ENCODE measurements at places on chromosomes 7 and 10.
A peak's percentile ranks its signal among the peaks of the same experiment; 100 is the strongest.

DNA sequence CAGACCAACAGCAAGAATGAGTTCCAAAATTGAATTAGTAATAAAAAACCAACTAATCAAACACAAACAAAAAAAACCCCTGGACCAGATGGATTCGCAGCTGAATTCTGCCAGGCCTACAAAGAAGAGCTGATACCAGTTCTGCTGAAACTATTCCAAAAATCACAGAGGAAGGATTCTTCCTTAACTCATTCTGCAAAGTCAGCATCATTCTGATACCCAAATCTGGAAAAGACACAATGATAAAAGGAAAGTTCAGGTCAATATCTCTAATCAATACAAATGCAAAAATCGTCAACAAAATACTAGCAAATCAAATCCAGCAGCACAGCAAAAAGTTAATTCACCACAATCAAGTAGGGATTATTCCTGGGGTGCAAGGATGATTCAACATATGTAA is 6.1 kb upstream of the ABCA13 start:
- DNase-seq = no peak

- no peak for DNase-seq
Measured at GRCh38 chr7:104946338-104946737, 67.7 kb upstream of the KMT2E start.

DNA sequence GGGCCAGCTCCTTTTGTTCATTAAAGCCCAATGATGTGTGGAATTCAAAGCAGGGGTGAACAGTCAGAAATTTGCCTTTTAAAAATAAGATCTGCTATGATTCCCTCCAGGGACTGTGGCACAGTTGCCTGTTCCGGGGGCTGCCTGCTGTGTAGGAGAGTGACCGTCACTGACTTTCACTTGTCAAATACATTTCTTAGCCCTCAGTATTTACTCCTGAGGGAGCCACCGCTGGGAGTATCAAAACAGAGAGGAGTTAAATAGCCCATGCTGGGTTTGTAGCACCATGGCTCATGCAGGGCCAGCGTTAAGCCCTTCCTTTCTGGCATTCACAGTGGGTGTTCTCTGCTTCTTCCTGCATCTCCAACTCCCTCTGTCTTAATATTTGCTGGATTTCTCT is 897.8 kb downstream of the SORCS3 start:
- DNase-seq = no peak

DNA sequence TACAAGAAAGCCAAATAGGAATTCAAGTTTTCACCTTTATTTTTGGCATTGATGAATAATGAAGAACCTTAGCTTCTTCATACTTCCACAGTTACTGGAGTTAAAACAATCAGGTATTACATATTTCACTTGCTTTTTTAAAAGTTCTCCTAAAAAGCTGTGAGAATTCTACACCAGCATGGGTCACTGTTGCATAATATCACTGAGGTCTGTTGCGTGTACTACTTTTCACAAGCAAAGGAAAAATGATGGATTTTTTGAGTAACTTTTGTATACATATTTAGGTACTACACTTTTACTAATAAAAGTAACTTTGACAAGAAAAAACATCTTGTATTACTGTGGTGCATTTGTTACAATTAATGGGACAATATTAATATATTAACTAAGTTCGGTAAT is 15.2 kb downstream of the FAM24B start:
- DNase-seq = no peak

DNA sequence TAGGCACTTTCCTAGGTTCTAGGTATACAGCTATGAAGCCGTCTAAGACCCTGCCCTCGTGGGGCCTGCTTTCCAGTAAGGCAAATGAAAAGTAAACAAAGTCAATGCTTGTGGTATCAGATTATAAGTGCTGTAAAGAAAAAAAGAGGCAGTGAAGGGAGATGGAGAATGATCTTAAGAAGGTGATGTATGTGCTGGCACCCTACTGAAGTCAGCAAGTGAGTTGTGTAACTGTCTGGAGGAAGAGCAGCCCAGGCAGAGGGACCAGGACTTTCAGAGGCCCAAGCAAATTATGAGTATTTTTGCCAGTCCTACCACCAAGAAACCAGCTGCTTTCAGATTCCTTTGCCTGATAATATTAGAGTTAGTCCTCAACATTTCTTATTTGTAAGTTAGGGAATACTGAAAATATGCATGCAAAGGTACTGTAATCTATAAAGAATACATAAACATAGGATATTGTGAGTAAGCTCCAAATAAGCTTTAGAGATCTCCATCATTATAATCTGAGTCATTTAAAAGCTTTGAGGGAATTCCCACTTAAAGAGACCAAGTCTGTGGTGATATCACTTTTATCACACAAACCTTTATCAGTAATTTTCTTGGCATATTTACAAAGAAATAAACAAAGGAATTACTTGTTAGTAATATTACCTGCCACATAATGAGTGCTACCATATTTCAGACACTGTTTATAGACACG is 329.2 kb upstream of the LRGUK start:
- no peak for DNase-seq

- DNase-seq = no peak
Measured at GRCh38 chr10:34753014-34753757, 61.9 kb downstream of the PARD3 start.

GRCh38 chr10:24814568-24815313 is 91.1 kb upstream of the ARHGAP21 start:
- no peak for DNase-seq

DNA sequence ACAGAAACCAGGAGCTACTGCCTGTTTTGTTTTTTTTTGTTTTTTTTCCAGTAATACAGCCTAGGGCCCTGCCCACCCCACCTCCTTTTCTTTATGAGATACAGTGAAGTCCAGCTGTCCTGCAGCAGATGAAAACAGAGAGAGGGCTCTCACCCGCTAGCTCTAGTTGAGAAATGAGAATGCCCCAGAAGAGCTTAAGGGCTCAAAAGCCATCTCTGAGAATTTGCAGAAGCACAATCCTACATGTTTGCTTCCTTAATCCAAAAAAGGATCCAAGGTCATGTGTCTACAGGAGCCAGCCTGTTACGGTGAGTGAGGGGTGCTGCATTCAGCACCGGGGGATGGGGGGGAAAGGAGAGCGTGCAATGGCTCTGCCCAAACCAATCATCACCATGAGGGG is 122.7 kb downstream of the KCNMA1 start:
- no peak for DNase-seq

GRCh38 chr7:141042222-141043193 is 27.8 kb upstream of the MRPS33 start:
- DNase-seq = no peak

GRCh38 chr7:120760050-120760449 is 97.9 kb downstream of the TSPAN12 start:
- DNase-seq = no peak

GRCh38 chr7:52249741-52250140 is 785.7 kb upstream of the POM121L12 start:
- DNase-seq = no peak

DNA sequence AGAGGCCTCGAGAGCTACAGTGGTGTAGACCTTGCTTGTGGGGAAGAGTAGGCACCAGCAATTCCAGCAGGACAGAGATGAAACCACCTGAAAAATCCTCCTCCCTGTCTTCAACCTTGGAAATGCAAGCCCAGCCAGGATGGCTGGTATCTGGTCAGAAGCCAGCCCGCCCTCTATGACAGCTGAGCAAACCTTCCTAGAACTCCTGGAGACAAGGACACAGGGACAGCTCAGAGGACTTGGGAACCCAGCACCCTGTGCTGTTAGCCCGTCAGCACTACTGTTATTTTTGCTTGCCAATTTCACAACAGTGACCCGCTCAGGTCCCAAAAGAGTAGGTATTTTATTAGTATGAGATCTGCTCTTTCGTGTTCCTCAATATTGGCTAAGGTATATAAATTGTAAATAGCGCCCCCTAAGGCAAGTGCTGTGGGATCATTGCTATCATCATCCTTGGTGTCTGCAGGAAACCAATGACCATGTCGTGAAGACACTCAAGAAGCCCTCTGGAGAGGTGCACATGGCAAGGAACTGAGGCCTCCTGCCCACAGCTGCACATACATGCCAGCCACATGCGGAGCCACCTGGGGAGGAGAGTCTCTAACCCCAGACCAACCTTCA is 156.5 kb upstream of the CHST15 start:
- DNase-seq = no peak

- DNase-seq = no peak
Measured at GRCh38 chr10:76202777-76203176, 771.4 kb downstream of the LRMDA start.

DNA sequence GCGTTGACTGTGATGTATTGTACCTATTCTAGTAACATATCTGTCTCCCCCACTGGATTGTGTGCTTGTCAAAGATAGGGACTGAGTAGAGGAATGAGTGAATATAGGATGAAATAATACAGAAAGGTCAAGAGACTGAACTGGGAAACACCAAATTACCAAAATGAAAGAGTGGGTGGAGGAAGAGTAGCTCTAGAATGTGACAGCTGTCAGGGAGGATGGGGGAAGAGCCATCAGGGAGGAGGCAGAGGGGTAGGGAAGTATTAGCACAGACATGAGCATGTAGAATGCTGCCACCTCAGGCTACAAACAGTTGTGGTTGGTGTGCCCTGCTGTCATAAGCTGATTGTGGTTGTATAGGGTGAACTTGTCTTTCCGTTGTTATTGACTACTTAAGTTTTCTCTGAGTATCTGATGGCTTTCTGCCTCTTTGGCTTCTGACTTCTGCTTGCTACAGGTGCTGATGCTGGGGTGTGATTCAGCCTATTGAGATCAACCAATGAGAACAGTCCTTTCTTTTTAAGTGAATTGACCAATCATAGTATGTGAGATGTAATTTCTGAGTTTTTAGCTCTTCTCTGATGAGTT is 5.6 kb downstream of the CCSER2 start:
- DNase-seq = peak; percentile 31

GRCh38 chr10:28744069-28744768 is 66.9 kb downstream of the BAMBI start:
- no peak for DNase-seq

- no peak for DNase-seq
Measured at GRCh38 chr10:122990278-122990677, 10.1 kb downstream of the PSTK start.

DNA sequence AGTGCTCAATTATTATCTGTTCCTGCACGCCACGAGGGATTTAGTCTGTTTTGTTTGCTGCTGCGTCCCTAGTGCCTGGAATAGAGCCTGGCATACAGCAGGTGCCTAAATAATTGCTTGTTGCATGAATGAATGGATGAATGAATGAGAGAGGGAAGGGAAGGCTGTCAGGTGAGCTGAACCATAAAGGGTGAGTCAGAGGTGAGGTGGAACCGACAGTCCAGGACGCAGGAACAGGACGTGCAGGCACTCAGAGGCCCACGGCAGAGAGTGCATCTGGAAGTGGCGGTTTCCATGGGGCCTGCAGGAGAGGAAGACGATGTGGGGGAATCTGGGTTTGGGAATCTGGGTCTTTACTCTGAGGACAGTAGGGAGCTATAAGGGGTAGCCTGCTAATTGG is 17.7 kb upstream of the PPIF start:
- no peak for DNase-seq

DNA sequence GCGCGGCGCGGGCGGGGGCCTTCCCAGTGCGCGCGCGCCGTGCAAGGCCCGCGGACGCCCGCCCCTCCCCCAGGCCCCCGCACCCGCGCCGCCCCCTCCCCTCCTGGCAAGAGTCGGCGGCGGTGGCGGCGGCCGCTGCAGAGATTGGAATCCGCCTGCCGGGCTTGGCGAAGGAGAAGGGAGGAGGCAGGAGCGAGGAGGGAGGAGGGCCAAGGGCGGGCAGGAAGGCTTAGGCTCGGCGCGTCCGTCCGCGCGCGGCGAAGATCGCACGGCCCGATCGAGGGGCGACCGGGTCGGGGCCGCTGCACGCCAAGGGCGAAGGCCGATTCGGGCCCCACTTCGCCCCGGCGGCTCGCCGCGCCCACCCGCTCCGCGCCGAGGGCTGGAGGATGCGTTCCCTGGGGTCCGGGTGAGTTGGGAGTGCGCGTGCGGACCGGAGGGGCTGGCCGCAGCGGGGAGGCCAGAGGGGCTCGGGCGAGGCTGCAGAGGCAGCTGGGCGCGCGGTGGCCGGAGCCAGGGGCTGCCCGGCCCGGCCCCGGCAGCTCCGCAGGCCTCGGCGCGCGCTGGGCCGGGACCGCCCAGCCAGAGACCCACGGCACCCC is at the start of gene BMPR1A:
Gene BMPR1A, plus strand, starts transcription at position 109 of the 602 bp plus-strand sequence. CDS start 119,400 bp downstream, outside the sequence.
- no peak for DNase-seq

- no peak for DNase-seq
Measured at GRCh38 chr7:71465741-71466189, 333.8 kb downstream of the GALNT17 start.

GRCh38 chr7:5780801-5781496 is 514 bp downstream of the RNF216 start:
- DNase-seq = peak; percentile 3

GRCh38 chr7:106588422-106589197 is 72.3 kb downstream of the CCDC71L start:
- no peak for DNase-seq

GRCh38 chr10:122864901-122865300 is 14.5 kb downstream of the FAM24B start:
- DNase-seq = no peak

GRCh38 chr7:21172800-21173199 is 255.1 kb upstream of the SP4 start:
- no peak for DNase-seq

GRCh38 chr7:8295638-8296361 is 33.8 kb upstream of the ICA1 start:
- DNase-seq = no peak

- no peak for DNase-seq
Measured at GRCh38 chr10:62583876-62584615, 209.9 kb downstream of the ZNF365 start.

DNA sequence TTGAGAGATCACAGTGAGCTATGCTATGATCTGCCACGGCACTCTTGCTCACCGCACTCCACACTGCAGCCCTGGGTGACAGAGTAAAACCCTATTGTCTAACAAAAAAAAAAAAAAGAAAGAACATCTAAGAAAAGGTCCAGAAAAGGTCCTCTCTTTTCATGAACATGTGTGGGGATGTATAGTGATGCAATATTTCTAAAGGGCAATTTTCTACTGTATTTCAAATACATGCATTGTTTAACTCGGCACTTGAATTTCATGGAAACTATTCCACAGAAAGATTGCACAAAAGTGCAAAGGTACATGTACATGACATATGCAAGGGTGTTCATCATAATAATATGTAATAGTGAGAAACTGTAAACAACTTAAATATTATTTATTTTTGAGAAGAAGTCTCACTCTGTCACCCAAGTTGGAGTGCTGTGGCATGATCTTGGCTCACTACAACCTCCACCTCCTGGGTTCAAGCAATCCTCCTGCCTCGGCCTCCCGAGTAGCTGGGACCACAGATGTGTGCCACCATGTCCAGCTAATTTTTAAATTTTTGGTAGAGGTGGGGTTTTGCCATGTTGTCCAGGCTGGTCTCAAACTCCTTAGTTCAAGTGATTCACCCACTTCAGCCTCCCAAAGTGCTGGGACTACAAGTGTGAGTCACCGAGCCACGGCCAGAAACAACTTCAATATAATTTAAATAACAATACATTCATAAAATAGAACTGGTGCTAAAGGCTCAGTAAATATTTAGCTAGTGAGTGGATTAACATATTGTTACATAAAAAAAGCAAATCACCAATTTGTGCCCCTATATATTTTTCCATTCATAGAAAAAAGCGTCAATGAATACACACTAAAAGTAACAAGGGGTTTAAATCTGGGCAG is 1.3 kb upstream of the PPRC1 start:
- no peak for DNase-seq

GRCh38 chr7:118252087-118252486 is 27.6 kb downstream of the ANKRD7 start:
- DNase-seq = no peak
